ENCODE measurements at places on chromosomes 4 and X. TPM values are rescaled to one million over a fixed set of nuclear protein-coding genes. Genes with fewer than 3 reads are reported as not detected.

The COX7B2 gene
- not detected for total RNA-seq

The NAA11 gene
- not detected for total RNA-seq

The AREG gene
- total RNA-seq: 9.3 TPM

The SPANXC gene
- total RNA-seq: not detected

The WDR17 gene
- 0.22 TPM for total RNA-seq

The SRPX gene
- not detected for total RNA-seq

The F8A1 gene
- 24.8 TPM for total RNA-seq

Data from CD4-positive, CD25-positive, alpha-beta regulatory T cell (primary cell).